ENCODE measurements at places on chromosomes 7 and 10.

- DNase-seq = no peak
These were observed at the start of gene CALY for GRCh38 chr10:133336577-133337369. Gene CALY, minus strand, starts transcription at chr10:133336896. Its CDS starts 7,907 bp downstream, at chr10:133328989.

DNA sequence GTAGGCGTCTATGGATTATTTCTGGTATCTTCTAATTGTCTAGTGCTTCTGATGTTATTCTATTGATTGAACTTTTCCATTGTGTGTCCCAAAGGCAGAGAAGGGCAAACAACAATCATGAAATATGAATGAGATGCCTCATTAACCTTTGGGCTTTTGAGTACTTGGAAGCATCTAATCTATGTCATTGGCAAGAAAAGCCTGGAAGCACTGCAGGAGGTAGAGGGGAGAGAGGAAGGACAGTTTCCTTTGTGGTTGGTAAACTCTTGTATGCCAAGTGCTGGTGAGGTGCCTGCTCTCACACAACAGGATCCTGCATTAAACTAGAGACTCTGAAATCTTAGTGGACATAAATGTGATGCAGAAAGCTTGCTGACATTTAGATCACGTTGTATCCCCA, 155.2 kb upstream of the TPK1 start:
- no peak for DNase-seq

GRCh38 chr10:65838811-65839210, 1087.0 kb upstream of the LRRTM3 start:
- DNase-seq = no peak

DNA sequence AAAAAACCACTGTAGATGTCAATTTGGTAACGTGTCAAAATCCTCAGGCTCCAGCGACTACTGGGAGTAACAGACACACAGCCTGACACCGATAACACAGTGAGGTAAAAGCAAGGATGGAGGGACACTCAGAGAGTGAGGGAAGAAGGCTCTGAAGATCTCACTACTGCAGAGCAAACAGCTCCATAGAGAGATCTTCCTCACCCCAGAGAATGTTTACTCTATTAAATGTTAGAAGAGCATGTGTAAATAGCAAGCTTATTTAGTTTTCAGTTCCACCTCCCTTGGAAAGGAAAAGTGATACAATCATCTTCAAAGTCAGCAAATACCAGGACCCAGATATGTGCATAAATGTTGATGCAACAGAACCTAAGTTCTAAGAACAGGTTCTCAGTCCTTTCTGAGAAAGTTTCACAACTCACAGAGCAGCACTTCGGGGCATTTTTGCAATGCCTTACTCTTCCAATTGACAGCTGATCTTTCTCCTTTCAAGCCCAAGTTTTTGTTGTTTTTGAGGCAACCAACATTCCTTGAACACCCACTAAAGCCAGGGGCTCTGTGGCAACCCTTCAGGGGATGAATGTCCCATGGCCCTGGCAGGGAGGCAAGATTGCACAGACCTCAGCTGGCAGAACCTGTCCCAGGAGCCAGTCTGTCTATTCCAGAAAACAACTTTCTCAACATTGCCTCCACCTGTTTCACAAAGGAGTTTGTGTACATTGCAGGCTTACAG, 177.4 kb downstream of the SFMBT2 start:
- DNase-seq = no peak

Data from left kidney (tissue), 8 donors.